Stimulated activated CD4-positive, alpha-beta T cell treated with anti-CD3 and anti-CD28 coated beads, TNF-alpha, amount 100 ng/mL, for 1 hour (primary cell): ENCODE measurements at places on chromosomes 5 and 9.

- DNase-seq: no peak
These were observed 1028.6 kb downstream of the CDH9 start for GRCh38 chr5:26009742-26010141.

GRCh38 chr5:97499605-97500004 is 316.6 kb upstream of the RIOK2 start:
- no peak for DNase-seq

GRCh38 chr5:73215891-73216610 is 43.1 kb downstream of the TMEM174 start:
- DNase-seq: no peak

DNA sequence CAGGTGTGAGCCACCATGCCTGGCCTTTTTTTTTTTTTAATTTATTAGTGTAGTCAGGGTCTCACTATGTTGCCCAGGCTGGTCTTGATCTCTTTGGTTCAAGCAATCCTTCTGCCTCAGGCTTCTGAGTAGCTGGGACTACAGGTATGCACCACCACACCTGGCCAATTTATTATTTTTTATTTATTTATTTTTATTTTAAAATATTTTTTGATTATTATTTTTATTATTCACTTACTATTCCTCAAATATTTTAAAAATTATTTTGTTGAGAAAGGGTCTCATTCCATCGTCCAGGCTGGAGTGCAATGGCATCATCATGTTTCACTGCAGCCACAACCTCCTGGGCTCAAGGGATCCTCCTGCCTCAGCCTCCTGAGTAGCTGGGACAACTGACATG is 49.7 kb upstream of the CHD1 start:
- DNase-seq: no peak

GRCh38 chr9:113651896-113652295 is 188.4 kb downstream of the RGS3 start:
- DNase-seq: no peak

DNA sequence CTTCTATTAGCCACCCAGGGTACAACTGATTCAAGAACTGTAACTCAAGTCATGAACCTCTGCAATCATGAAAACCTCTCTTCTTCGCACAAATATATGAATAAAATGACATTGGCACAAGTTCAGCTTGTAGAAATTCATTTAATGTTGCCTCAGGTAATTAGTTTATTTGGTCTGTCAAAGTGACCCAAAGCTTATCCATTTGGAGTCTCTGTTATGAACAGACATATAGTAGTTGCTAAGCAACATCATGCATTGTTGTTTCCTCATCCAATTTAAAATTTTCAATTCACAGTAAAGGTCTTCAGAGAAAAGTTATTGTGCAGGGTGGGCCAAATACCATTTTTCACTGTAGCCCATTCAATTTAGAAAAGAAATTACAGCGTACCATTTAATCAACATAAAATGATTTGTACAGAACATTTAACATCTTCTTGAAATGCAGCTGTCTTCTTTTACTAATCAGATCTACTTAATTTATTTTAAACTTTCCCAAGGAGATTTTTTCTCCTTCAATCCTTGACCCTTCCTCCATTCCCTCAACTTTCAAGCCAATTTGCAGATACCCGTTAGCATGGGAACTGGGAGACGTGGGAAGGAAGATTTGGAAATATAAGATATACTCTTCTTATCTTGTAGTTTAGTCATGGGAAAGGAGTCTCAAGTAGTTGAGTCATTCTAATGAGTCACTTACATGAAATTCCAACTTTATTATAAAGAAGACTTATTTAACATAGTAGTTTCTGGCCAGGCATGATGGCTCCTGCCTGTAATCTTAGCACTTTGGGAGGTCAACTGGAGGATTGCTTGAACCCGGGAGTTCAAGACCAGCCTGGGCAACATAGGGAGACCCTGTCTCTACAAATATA is 231.3 kb downstream of the ATPSCKMT start:
- no peak for DNase-seq

DNA sequence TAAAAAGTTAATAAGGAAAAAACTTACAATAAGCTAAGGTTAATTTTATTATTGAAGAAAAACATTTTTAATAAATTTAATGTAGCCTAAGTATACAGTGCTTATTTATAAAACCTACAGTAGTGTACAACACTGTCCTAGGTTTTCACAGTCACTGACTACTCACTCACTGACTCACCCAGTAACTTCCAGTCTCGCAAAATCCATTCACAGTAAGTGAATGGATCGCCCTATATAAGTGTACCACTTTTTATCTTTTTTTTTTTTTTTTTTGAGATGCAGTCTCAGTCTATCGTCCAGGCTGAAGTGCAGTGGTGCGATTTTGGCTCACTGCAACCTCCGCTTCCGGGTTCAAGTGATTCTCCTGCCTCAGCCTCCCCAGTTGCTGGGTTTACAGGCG is 47.7 kb downstream of the FNIP1 start:
- no peak for DNase-seq

- no peak for DNase-seq
These were observed 215.5 kb upstream of the TNC start for GRCh38 chr9:115333277-115334070.

GRCh38 chr5:76941000-76941399 is 11.8 kb upstream of the CRHBP start:
- no peak for DNase-seq

DNA sequence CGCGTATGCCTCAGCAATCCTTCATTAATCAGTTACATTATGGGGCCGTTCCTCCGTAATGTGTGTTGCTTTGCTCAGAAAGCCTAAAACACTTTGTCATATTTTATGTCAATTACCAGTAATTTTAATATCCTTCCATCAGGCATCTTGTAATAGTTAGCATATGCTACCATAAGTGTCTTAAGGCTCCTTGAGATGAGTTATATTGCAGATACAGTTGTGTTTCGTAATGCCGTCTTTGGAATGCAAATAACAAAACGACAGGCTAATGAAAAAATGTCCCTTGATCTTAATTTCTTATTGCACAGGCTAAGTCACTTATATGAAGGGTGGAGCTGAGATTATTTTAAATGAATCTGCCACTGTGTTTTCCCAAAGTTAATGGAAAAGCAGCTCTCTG is 50.5 kb downstream of the TBCA start:
- no peak for DNase-seq

GRCh38 chr9:21789541-21790037 is 12.8 kb upstream of the MTAP start:
- DNase-seq: no peak

- no peak for DNase-seq
These were observed 20.8 kb downstream of the OR1L3 start for GRCh38 chr9:122695696-122696095.

GRCh38 chr9:9275601-9276000 is 1337.2 kb downstream of the PTPRD start:
- no peak for DNase-seq

DNA sequence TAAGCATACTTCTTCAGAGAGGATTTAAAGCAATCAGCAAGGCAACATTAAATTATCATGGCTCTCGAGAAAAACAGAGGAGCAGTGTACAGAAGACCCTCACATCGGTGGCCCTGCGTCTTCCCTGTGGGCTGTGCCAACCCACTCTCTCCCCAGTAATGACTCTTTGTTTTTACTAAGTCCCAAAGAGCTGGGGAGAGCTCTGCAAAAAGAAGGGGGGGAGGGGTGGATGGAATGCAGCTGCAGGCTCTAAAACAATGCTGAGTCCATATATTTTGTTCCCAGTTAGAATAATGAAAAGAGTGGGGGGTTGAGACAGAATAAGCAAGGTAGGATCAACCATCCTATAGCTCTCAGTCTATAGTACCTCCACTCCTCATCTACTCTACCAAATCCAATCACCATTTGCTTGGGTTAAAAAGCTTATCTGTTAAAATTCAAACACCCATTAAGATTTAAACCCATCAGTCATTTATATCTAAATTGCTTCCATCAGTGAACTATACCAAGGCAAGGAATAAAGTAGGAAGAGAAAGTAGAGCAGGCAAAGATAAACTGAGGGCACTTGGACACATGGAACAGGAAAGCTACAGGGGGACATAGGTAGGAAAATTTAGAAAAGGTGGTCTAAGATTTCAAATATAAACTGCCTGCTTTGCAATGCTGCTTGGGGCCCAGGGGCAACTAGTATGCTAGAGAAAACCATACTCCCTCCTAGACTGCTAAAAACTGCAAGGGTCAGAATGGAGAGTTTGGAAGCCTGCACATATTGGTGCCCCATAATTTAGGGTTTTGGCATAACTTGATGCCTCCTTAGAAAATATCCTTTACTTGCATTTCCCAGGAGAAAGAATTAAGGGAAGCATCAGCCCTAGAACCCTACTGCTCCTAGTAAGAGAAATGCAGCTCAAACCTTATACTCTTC is 20.6 kb downstream of the ELL2 start:
- DNase-seq: no peak

DNA sequence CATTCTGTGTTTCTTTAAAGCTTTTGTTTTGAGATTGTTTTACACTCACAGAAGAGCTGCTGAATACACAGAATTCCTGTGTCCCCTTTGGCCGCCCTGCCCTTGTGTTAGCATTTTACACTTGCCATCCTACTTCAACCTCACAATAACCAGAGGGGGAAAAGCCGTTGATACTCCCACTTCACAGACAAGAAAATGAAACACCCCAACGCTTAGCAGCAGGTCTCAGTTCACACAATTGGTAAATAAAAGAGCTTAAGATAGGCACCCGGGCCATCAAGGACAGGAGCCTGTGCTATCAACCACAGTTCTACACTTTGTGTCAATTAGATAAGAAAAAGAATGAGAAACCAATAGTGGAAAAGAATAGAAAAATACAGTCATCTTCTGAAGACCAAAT is 178.0 kb downstream of the SYK start:
- no peak for DNase-seq

DNA sequence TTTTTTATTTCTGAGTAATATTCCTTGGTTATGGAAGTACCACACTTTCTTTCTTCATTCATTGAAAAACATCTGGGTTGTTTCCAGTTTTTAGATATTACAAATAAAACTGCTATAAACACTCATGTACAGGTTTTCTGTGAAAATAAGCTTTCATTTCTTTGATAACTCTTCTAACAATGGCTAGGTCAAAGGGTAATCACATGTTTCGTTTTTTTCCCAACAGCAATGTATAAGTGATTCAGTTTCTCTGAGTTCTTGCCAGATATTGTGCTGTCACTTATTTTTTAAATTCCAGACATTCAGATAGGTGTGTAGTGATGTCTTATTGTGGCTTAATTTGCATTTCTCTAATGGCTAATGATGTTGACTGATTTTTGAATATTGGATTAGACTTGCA is 16.7 kb upstream of the TNPO1 start:
- DNase-seq: no peak

DNA sequence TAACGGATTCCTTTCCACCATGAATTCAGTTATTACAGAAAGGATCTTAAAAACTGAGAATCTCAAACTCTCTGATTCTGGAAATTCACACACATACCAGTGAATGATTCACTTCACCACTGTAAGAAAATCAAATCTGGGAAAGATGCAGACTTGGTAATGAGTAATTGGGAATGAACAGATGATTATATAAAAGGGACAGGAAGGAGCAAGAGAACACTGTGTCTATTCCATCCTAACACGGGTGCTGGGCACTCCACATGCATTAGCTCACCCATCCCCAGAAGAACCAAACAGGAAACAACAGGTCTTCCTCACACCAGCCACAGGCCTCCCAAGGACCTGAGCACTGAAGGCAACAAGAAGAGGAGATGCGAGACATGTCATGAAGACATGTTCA is 74.8 kb upstream of the ZNF622 start:
- DNase-seq: no peak

GRCh38 chr5:2752059-2752820 is 763 bp upstream of the IRX2 start:
- no peak for DNase-seq

DNA sequence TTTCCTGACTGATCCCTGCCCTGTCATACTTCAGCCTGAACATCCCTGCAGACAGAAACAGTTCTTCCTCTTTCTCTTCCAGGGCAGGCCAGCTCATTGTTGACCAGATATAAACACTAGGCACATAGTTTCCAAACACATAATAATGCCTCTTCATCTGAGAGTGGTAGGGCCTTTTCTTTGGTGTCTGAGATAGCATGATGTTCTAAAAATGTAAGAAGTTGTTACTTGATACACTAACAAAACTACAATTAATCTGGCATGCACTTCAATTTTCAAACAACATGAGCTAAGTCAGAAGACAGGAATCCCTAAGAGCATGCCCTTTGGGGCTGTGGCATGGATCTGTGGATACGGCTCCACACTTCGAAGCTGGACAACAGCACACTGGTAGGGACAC is 246.6 kb downstream of the SPOCK1 start:
- DNase-seq: no peak

GRCh38 chr9:113042884-113043657 is 13.5 kb downstream of the ZFP37 start:
- no peak for DNase-seq

- DNase-seq: no peak
These were observed 41.9 kb downstream of the MOCS2 start for GRCh38 chr5:53067641-53068040.

GRCh38 chr5:41794471-41794870 is 75.8 kb downstream of the OXCT1 start:
- DNase-seq: no peak

- DNase-seq: no peak
These were observed 712.0 kb downstream of the CETN3 start for GRCh38 chr5:89697581-89697980.

DNA sequence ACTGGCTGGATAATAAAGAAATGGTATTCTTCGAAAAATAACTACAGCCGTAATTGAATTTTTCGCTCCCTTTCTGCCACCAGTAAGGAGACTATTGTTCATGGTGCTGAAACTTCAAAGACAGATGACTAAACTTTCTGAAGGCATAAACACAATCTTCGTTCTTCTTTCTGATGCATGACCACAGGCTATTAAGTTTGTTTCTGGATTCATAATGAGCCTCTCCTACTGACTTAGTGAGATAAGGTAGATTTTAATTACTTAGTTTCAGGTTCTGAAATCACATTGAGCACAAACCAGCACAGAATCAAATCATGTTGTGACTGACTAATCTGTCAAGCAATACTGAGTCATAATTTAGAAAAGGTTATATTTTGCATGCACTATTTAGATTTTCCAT is 441.8 kb upstream of the CCNG1 start:
- no peak for DNase-seq

GRCh38 chr5:122333564-122333963 is 21.5 kb downstream of the SNCAIP start:
- DNase-seq: no peak

DNA sequence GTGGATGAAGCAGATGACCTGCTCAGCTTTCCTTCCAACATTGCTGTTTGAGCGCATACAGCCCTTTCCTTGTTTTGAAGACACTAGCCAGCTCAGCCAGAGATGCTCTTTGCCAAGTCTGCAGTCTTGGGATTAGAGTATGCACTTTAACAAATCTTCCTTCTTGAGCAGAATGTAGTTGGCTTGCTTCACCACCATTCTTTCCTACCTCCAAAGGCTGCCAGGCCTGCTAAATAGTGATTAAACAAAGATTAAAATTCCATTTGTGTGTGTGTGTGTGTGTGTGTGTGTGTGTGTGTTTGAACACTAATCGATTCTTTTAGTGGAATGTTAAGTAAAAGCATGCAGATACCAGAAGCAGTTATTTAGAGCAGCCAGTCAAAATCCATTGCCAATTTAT is 97.6 kb downstream of the GALNT10 start:
- no peak for DNase-seq
